ENCODE measurements at places on chromosomes 6 and 20.
A peak's percentile ranks its signal among the peaks of the same experiment; 100 is the strongest.

GRCh38 chr6:119476024-119476423 is 126.5 kb upstream of the MAN1A1 start:
- DNase-seq: no peak

GRCh38 chr6:112571488-112572270 is 224.5 kb downstream of the RFPL4B start:
- DNase-seq: peak; percentile 67

GRCh38 chr20:40416274-40416673 is 272.8 kb downstream of the MAFB start:
- DNase-seq: no peak

DNA sequence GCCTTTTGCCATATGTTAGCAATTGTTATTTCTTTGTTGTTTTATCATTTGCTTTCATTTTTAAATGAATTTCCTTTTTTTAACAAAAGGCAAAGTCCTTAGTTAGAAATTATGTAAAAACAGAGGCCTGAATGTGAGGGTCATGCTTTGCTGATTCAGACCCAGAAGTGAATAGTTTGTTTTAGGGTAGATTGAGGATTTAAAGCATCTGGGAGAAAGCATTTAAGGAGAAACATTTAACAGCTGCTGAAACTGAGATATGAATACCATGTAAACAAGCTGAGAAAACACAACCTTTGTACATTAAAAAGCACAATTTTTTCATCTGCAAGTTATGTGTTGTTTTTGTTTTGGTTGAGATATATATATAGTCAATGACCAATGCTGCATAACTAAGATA is 8.0 kb downstream of the HTR1B start:
- DNase-seq: no peak

DNA sequence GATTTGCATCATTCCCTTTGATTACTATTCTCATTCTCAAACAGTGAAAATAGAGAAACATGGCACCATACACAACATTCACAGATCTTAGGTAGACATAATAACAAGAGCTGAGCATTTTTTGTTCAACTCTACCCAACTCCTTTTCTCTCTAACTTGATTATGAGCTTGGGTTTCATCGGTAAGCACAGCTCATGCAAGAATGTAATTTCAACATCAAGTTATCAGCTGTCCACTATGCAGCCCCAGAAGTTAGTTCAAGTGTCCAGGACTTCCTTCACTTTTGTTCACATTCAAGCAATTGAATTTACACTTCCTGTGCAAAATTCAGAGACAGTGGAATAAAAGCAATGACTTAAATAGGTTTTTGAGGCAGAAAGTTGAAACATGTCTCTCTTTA is 297.7 kb upstream of the SASH1 start:
- DNase-seq: no peak

DNA sequence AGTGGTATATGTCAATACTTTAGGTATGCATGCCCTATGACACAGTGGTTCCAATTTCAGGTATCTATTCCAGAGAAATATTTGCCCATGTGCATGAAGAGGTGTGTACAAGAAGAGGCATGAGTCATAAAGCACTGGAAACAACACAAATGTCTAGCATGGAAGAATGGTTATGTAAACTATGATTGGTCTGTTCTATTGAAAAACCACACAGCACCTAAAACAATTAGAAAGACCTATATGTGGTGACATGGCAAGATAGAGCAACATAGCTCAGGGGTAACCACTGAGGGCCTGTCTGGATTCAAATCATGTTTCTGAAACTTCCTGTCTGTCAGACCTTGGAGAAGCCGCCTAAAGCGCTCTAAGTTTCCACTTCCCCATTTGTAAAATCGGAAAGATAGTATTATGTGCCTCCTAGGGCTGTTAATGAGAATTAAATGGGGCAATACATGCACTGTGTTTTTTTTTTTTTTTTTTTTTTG is 76.0 kb upstream of the SHLD1 start:
- no peak for DNase-seq

DNA sequence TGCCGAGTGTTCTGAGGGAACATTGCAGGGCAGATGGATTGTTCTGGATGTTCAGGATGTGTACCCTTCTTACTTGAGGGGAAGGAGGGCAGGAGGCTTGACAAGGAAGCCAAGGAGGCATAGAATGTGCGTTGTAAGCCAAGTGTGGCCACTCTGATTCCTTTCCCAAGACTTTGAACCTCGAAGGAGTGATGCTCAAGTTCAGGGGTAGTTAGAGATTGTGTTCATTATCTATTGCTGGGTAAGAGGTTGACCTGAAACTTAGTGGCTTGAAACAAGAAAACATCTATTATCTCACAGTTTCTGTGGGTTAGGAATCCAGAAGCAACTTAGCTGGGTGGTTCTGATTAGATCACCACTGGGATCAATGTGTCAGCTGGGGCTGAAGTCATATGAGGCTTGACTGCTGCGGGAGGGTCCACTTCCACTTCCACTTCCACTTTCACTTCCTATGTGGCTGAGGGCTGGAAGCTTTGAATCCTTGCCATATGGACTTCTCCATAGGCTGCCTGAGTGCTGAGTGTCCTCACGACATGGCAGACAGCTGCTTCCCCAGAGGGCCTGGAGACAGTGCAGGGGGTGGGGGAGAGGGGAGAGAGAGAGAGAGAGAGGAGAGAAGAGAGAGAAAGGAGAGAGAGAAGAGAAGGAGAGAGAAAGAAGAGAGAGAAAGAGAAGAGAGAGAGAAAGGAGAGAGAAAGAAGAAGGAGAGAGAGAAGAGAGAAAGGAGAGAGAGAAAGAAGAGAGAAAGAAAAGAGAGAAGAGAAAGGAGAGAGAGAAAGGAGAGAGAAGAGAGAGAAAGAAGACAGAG is 6.9 kb upstream of the CD40 start:
- DNase-seq: no peak

DNA sequence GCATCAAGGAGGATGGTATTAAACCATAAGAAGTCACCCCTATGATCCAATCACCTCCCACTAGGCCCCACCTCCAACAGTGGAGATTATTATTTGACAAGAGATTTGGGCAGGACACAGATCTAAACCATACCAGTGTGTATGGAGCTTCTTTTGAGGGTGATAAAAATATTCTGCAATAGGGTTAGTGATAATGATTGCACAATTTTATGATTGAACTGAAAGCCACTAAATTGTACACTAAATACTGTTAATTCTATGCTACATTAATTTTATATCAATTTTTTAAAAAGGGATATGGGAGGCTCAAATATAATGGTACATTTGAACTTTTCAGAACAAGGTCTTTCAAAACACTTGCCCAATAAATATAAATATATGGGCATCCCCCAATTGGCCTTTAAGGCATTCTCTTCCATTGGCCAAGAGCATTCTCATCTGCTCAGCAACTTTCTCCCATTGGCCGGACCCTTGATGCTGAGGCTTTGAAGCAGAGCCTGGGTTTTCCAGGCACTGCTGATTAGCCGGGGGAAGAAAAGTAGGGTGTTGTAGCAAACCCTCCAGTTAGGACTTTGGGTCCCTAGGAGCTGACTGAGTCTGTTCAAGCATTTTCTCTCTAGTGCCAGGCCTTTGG is 209.9 kb downstream of the LRFN2 start:
- DNase-seq: no peak

GRCh38 chr6:102742028-102742427 is 1348.5 kb downstream of the GRIK2 start:
- DNase-seq: peak; percentile 29

DNA sequence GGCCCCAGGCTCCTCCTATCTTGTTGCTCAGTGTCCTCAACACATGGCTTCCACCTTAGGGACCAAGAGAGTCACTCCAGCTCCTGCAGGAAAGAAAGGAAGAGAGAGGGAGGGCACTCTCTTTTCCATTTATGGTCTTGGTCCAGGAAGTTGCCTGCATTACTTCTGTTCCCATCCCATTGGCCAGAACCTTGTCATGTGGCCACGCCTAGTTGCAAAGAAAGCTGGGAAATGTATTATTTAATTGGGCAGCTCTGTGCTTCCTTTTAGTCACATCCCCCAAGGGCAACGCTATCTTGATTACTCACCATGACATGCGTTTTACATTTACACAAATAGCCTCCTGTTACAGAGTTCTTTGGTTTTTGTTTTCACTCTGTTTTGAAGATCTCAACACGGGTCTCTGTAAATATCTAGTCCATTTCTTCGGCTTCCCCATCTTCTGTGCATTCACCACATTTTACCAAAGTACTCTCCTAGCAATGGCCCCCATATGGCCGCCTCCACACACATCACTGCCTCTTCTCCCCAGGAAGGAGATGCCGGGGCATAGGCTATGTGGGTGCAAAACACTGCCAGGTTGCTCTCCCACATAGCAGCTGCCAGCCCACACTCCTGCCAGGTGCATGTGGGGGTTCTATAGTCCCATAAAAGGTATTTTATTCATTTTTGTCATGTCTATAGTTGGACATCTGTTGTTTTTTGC is 35.7 kb upstream of the ZMYND8 start:
- DNase-seq: peak; percentile 90

DNA sequence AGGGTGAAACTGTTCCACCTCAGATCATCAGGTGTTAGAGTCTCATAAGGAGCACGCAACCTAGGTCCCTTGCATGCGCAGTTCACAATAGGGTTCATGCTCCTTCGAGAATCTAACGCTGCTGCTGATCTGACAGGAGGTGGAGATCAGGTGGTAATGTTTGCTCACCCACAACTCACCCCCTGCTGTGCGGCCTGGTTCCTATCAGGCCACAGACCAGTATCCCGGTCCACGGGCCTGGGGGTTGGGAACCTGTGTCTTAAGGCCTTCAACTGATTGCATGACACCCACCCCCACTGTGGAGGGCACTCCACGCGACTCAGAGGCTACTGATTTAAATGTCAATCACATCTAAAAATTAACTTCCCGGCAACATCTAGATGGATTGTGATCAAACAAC is 411.2 kb upstream of the SULF2 start:
- DNase-seq: no peak

DNA sequence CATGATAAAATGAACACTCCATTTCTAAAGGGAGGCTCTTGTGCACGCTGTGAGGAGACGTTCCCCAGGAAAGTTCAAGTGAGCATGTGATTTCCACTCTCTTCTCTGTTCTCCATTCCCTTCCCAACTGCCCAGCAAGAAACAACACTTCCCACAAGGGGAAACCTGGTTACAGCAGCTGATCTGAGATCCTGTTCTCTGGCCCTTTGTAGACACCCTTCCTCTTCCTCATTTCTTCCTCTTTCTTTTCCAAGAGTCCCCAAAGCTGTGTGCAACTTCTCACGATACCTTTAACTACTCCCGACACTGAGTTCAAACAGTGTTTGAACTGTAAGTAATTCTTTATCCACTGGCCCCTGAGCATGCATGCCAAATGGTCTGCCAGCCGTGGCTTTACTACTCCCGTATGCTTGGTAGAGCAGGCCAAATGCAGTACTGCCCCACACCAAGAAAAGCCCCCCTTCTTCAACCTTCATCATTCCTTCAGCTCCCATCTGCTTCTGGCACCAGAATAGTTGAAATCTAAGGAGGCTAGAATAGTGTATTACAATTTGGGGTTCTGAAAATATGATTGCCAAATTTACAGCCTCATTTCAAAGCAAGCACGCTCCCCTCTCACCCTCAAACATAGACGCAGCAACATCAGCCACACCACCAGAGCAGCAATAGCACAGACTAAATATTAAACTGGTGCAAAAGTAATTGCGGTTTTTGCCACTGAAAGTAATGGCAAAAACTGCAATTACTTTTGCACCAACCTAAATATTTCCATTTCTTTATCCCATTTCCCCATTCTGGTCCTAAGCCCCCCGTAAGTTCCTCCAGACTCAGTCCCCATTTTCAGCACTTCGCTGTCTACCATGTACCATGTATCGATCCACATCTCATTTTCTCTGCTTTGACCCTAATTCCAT is 4.3 kb downstream of the HLA-DMB start:
- DNase-seq: no peak

GRCh38 chr20:24953621-24954133 is 4.6 kb downstream of the CST7 start:
- DNase-seq: no peak

DNA sequence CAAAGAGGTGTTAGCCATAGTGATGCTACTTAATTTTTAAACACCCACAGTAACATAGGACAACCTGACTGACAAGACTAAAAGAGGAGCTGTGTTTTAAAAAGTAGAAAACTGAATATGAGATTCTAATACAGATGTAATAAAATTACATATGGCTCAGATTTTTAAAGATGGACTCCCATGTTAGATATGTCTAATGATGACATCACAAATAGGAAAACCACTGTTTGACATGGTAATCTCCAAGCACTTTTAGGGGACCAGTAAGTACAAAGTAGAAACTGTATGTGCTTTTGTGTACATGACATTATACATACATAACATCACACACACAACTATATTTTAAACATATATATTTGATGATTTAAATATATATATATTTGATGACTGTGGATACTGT is 16.8 kb downstream of the GCLC start:
- no peak for DNase-seq

DNA sequence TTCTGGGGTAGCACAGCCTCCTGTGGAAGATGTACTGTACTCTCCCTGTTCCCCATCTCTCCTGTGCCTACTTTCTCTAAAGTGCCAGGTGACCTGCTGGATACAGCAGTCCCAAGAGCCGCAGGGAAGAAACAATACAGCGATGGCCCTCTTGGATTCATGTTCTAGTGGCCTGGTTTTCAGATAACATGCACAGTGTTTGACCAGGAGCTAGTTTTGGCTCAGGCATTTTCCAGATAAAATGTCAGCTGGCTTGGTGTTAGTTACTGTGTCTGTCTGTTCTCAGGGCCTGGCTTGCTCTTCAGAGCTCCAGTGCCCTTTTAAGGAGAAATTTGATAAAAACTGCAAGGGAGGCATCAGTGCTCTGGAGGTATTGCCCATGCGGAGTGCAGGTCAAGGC is 41.3 kb downstream of the GABRR2 start:
- no peak for DNase-seq

- DNase-seq: no peak
These were observed 233.5 kb upstream of the TAB2 start for GRCh38 chr6:149084026-149084425.

GRCh38 chr6:116434056-116434725 is 27.0 kb upstream of the CALHM6 start:
- no peak for DNase-seq

- DNase-seq: no peak
These were observed 47.1 kb upstream of the TBC1D7 start for GRCh38 chr6:13375360-13375878.

DNA sequence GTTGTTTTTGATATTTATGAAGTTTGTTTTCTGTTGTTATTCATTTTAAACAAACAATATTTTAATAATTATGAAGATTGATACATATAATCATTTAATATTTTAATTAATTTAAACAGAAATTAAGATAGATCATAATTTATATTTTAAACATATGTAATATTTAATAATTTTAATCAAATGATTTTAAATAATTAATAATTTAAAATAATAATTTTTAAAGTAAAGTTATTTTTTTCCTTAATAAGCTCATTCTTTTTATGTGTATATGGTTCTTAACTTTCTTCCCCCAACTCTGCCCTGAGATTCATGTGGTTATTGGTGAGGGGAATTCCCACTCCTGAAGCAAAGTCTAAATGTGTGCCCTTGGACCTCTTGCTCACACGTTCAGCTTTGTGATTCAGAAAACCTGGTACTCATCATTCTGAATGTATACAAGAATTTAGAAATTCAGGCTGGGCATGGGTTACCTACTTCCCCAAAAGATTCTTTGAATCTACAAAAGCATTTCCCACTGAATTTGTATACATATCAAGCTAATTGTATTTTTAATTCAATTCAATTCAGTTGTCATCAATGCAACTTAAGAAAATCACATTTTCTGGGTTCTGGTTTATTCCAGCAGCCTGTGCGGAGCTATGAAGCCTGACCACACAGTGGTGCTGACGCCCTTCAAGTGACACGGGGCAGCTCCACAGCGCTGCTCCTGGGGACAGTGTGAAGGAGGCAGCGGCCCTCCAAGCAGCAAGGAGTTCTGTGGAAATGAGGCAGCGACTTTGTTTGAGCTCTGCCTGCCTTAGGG is 168.9 kb upstream of the UST start:
- DNase-seq: peak; percentile 78

Measured in fibroblast of skin of abdomen (primary cell).